Renal cortical epithelial cell (primary cell): ENCODE measurements at places on chromosomes 3 and 15. TPM values are rescaled to one million over a fixed set of nuclear protein-coding genes. Genes with fewer than 3 reads are reported as not detected.
A peak's percentile ranks its signal among the peaks of the same experiment; 100 is the strongest.

- no peak for DNase-seq
Observed at GRCh38 chr3:119236756-119237155, 3.9 kb downstream of the B4GALT4 start.

CSPG4 gene
- total RNA-seq = 0.35 TPM in 2 replicates

DNA sequence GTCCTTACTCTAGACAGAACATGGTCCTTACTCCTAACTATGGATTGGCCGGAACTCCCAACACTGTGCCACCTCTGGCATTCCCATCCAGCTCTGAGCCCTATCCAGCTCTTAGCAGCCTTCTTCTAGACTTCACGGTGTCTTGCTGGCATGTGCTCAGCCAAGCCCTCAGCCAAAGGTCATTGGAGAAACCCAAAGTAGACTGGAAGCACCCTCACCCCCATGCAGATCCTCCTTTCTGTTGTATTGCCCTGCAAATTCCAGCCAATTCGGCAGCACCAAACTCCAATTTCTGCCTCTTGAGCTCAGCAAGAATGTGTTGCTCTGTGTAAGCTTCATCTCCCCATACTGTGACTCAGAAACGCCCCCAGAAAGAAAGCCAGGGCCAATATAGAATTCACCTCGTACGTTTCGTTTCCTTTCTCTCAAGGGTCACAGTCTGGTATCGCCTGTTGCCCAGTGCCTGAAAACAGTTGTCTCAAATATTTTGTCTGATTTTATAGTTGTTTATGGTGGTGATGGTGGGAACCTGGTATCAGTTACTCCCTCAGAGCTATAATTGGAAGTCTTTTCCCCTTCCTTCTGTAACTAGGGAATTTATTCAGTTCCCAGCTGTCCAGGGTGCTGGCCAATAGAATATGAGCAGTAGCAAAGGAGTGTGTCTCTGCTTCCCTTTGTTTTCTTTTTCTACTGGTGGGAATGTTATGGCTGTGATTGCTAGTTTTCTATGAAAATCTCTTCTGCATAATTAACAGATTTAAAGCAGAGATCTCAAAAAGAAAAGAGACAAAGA, 28.4 kb upstream of the EPHB3 start:
- DNase-seq = no peak

TMEM207 gene
- not detected in 2 replicates for total RNA-seq

GRCh38 chr15:31362886-31363285, 36.3 kb downstream of the KLF13 start:
- no peak for DNase-seq

- peak; percentile 34 for DNase-seq
Observed at GRCh38 chr3:194009892-194010533, 125.9 kb upstream of the HES1 start.

- DNase-seq = no peak
Observed at GRCh38 chr15:55546718-55547117, 38.7 kb upstream of the DNAAF4 start.

- no peak for DNase-seq
Observed at GRCh38 chr3:169311381-169311780, 352.1 kb downstream of the MECOM start.
